Stimulated activated CD8-positive, alpha-beta memory T cell treated with anti-CD3 and anti-CD28 coated beads, Interleukin-4, amount 100 ng/mL, for 1 hour (primary cell): ENCODE measurements at places on chromosomes 6 and 20.

DNA sequence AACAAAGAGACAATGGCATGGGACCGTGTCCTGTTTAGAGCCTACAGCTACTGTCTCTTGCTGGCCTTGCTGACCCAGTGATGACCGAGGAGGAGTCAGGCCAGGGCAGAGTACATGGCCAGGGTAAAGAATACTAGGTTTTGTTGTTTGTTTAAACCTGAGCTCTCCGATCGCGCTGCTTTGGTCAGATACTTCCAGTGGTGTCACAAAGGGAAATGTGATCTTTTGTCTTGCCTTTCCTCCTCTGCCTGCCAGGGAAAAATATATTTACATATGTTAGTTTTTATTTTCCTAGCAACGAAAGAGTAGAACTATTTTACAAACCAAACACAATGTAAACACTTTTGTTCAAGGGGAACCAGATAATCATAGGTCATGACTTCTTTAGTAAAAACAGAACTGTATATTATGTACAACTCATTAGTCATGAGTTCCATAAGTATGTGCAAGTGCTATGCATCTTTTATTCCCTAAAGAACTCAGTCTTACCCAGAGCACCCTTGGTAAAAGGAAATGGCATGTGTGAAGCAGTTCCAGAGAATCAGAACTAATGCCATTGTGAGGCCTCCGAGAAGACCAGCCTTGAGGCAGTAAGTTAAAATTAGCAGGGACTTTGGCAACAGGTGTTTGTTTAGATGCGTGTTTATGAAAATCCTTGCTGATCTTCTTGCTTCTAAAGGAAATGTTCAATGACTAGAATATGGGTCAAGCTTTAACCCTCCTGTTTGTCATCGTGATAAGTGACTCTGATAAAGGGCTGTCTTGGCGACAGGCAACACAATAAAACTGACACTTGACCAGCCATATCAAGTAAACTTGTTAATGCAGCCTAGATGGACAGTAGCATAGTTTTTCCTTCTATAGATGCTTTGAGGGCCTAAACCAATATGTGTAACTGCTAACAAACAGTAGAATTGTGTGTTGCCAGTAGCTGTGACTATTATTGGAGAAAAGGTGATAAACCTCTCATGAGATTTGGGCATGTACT lies 204.6 kb downstream of the NKAIN2 start:
- DNase-seq = no peak

DNA sequence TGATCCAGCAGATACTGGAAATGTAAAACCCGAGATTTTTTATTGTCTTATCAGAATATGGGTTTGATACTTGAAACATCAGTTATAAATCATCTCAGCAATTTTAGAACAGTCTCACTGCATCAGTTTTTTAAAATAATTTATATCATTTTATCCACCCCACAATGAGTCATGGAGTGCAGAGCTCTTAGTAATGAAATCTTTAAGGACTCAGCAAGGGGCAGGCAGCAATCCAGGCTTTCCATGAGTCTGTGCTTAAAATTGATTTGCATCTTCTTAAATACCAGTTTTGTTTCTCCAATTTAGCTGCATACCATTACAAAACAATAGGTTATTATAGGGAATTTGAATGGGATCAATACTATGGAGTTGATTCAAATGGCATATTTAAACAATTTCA lies 832.3 kb downstream of the C6orf118 start:
- DNase-seq = no peak

DNA sequence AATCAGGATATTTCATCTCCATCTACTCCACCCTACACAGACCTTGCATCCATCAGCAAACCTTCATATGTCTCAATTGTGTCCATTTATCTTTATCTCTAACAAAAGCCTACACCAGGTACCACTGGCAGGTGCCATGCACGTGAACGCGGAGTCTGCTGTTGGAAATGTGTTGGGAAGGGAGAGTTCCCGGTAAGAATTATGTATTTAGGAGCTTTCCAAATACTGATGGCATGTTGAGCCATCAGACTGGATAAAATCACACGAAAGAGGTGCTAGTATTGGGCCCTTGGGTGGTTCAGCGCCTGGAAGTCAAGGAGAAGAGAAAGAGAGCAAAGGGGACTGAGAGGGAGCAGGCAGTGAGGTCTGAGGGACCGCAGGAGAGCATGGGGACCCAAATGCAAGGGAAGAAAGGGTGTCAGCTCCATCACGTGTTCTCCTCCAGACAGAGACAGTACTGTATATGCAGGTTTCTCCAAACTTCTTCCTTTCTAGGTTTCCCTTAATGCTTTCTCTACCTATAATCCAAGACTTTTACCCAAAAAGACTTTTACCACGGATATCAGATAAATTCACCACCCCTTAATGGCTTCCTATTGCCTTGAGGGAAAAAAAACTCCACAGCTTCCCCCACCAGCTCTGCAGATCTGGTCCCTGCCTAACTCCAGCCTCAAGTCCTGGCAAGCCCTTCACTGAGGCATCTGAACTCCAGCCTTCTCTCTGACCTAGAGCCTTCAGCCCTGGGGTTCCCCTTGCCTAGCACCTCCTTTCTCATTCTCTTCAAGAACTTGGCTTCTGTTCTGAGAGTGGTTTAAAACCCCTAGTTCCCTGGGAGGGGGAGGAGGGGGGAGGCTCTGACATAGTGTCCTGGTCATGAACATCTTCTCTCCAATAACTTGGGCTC lies 4.8 kb upstream of the ZNF217 start:
- no peak for DNase-seq

DNA sequence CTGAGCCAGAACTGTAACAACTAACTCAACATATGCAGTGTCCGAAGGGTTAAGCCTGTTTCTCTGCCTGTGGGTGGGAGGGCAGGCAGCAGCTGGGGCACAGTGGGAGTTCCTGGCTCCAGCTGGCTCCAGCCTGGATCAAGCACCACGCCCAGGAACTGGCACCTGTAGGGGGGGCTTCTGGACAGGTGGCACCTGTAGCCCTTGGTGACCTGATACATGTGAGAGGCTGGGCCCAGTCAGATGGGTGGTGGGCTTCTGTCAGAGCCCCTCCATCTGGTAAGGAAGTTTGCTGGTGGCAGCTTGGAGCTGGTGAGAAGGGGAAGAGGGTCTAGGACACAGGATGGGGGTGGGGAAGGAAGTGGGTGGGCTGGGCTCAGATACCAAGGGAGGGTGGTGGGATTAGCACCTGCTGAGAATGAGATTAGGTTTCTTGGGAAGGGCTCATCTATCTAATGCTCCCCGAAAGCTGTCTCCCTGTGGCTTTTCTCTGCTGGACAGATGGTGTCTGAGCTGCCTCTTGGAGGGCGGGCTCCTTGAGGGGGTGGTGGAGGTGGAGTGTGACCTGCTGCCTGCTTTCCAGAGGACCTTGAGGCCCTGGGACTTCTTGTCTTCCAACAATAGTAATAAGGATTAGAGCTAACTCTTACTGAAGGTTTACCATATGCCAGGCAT lies 28.5 kb downstream of the BCL2L1 start:
- no peak for DNase-seq

GRCh38 chr6:47016909-47017308 lies 25.2 kb downstream of the ADGRF1 start:
- no peak for DNase-seq

DNA sequence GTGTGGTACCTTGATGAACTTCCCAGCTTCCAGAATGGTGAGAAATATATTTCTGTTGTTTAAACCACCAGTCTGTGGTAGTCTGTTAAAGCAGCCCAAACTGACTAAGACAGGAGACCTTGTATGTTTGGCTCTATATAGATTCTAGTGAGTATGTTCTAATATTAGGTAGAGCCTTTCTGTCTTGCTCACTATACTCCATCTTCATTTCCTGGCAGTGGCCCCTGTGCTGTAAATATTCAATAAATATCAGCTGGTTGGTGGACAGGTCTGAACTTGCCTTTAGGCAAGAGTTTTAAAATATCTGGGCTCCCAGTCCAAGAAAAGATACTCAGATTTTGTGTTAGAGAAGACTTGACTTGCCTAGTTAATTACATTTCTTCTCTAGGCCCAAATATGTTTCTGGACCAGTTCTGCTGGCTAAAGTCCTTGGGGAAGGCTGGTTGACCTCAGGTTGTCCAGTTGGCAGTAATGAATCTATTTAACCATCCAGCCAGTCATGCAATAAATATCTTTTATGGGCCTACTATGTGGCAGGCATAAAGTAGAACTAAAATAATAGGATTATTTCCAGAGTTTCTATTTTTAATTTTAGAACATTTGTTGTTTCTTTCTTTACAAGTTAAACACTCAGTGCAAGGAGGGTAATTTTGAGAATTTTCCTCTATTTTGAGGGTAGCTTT lies 22.3 kb downstream of the PPP1R14C start:
- no peak for DNase-seq

DNA sequence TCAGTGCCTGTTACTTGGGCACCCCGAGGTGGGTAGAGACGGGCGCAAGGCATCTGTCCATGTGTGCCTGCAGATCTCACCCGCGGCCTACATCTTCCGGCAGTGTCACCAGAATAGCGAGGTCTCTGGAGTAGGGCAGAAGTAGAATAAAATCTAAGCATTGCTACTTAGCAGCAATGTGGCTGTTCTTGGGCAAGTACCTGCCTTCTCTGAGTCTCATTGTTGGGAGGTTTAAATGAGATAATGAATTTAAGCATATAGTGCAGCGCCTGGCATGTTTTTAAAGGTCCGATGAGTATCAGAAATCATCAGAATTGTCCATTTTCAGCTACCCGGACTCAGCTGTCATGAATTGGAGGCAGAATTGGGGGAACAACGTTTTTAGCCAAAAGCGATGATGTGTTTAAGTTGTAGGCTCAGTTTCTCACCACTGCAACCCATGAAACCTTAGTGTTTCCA lies 800 bp downstream of the ABCC10 start:
- DNase-seq = peak; percentile 2

GRCh38 chr6:22334778-22335177 lies 37.9 kb upstream of the PRL start:
- DNase-seq = no peak

DNA sequence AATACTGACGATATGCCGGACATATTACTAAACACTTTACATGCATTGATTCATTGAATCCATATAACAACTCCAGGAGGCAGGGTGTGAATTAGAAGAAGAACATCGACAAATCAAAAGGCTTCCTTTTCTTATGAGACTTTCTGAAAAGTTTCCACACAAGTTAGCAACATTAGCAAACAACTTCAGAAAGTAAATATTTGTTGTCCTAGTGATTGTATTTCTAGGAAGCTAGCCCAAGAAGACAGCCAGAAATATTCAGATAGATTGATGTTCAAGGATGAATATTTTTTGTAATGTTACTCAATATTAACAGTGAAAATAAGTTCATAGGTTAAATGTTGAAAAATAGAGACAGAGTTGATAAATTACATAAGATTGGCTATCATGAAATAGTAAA lies 120.6 kb downstream of the GFRAL start:
- no peak for DNase-seq

- DNase-seq = no peak
Observed at GRCh38 chr20:38196592-38196991, 31.5 kb upstream of the TGM2 start.

DNA sequence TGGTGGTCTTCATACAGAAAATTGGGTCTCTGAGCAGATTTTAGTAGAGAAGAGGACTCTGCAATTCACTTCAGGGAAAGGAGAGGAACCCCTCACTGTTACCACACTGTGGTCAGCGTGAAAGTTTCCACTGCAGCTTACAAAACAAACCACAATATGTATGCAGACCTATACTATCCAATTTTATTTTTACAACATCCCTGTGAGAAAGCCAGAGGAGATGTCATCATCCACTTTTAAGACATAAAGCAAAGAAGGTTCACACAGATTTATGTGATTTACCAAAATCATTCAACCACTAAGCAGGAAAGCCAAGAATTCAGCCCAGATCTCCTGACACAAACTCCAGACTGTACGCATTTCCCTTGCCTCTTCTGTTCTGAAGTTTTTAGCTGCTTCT lies 442.4 kb downstream of the FRK start:
- no peak for DNase-seq

GRCh38 chr20:17849901-17850683 lies 118.5 kb downstream of the SNX5 start:
- no peak for DNase-seq

DNA sequence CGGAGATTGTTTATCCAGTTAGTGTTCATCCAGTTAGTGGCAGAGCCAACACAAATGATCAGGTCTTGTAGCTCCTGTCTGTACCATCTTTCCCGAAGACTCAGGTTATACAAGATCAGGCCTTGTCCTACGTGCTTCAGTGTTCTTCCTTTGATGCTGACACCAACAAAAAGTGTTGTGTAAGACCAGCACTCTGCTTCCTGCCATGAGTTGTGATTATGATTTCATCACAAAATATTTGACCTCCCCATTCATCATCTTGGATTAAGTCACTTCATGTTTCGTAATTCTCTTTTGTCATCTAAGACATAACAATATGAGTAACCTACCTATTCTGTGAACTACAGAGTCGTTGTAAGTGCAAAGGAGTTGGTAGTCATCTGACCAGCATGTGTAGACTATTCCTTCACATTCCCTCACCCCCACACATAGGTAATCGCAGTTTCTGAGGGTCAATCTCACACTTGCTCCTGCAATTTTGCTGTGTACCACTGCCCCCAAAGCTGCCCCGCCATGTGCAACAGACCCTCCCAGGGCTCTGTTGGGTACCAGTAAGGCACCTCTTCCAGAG lies 135.6 kb upstream of the SLC22A23 start:
- DNase-seq = no peak

DNA sequence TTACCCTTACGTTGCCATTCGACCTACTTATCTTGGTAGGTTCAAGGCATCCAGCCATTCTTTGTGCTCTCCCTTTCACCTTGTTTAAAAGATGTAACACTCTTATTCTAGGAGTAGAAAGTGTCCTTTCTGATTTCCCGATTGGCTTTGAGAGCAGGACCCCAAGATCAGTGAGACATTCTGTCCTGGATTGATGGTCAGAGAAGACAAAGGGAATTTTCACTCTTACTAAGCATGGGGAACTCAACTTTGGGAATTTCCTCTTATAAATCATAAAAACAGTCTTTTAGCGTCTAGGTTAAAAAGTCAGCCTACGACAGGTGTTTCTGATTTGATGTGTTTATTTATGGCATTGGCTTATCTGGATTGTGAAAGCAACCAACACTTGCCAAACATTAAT lies 2.8 kb upstream of the AARS2 start:
- no peak for DNase-seq

DNA sequence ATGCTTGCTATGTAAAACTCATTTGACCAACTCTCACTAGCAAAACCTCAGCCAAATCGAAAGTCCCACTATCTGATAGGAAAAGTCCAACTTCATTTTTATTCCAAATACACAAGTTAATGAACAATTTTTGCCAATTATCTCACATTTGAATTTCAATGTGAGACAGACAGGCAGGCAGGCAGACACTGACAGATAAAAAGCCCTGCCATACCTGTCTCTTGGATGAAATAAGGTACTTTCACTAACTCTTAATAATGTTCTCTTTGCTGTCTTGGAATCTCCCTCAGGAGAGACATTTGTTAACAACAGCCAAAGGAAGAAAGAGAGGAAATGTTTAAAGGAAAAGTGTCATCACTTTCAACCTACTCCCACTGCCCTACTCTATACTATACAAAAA lies 82.0 kb downstream of the RNGTT start:
- DNase-seq = no peak

DNA sequence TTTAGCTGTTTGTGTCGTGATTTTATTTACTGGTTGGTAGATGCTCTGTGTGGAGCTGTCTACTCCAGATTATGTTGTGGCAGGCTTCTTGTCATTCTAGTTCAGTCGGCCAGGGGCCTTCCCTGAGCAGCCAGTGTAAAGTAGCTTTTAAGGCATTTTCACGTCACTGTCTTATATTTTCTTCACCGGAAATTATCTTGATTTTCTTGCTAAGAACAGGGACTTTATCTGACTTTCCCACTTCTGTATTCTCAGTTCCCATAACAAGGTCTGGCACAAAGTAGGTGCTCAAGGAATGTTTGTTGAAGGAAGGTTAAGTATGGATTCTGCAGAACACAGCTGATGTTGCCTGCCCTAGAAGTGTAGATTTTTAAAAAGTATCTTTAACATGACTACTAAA lies 868 bp downstream of the LTV1 start:
- no peak for DNase-seq
